ENCODE measurements at places on chromosomes 1 and 21.

- DNase-seq = no peak
Measured at GRCh38 chr1:65323246-65323645, 13.9 kb downstream of the DNAJC6 start.

- peak; percentile 68 for DNase-seq
Measured at GRCh38 chr1:33338440-33339211, 17.7 kb upstream of the A3GALT2 start.

- DNase-seq = no peak
Measured at GRCh38 chr1:6975331-6976043, 190.2 kb downstream of the CAMTA1 start.

DNA sequence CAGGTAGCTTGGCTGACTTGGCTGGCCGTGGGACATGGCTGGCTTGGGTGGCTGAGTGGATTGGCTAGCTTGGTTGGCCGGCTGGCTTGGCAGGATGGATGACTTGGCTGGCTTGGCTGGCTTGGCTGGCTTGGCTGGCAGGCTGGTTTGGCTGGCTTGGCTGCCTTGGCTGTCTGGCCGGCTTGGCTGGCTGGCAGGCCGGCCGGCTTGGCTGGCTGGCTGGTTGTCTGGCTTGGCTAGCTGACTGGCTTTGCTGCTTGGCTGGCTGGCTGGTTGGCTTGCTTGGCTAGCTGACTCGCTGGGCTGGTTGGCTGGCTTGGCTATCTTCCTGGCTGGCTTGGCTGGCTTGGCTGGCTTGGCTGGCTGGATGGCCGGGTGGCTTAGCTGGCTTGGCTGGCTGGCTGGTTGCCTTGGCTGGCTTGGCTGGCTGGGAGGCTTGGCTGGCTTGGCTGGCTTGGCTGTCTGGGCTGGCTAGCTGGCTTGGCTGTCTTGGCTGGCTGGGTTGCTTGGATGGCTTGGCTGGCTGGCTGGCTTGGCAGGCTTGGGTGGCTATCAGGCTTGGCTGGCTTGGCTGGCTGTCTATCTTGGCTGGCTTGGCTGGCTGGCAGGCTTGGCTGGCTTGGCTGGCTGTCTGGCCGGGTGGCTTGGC, 129.7 kb upstream of the FAM72C start:
- no peak for DNase-seq

- no peak for DNase-seq
Measured at GRCh38 chr21:33836408-33836807, 79.2 kb downstream of the ATP5PO start.

GRCh38 chr1:225767634-225768540, 9.7 kb upstream of the SRP9 start:
- no peak for DNase-seq

DNA sequence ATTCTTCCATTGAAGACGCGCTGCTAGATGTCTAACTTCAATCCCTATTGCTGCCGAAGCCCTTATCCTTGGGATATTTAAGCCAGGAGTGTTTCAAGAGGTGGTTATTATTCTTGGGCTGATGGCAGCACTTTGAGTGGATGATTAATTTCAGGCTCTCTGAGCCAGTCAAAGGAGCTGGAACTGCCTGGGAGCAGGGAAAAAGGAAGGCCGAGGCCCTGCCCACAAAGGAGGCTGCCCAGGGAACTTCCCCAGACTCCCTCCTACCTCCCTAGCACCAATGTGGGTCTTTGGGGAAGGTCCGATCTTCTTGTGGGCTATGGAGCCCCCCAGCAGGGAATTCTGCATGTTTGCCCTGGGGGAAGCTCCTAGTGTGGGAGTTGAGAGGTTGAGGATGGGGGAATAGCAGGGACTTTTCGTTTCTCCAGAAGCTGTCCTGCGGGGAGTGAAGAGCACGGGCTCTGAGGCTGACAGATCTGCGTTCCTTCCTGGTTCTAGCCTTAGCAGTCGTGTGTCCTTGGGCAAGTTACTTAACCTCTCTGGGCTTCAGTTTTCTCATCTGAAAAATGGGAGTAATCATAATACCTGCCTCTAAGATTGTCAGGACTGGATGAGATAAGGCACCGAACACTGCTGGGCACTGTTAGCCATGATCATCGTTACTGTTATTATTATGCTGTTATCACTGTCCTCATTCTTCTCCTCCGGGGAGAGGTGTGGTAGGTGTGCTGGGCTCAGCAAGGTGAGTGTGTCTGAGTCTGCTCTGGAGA, 6.3 kb downstream of the KCNQ4 start:
- no peak for DNase-seq

DNA sequence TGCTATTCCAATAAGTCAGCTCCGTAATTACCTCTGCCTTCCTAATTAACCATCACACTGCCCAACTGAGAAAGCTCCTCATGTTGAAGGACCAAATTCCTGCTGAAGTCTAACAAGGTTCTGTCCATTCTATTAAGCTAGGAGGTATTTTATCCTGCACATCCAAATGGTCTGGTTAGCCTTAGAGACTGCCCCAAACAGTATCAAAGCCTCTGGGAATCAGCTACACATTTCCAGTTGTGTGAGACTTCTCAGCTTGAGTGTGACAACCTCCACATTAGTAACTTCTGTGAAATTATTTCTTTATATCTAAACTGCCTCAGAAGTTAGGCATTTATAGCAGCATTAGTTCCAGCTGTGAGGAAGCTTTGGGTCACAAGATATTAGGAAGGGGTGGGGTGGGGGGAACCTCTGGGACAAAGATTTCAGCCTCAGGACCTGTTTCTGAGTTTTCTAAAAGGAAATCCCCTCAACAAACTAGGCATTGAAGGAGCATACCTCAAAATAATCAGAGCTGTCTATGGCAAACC, 150.5 kb upstream of the DUSP10 start:
- DNase-seq = no peak

GRCh38 chr21:14918527-14918926, 146.3 kb downstream of the NRIP1 start:
- no peak for DNase-seq

DNA sequence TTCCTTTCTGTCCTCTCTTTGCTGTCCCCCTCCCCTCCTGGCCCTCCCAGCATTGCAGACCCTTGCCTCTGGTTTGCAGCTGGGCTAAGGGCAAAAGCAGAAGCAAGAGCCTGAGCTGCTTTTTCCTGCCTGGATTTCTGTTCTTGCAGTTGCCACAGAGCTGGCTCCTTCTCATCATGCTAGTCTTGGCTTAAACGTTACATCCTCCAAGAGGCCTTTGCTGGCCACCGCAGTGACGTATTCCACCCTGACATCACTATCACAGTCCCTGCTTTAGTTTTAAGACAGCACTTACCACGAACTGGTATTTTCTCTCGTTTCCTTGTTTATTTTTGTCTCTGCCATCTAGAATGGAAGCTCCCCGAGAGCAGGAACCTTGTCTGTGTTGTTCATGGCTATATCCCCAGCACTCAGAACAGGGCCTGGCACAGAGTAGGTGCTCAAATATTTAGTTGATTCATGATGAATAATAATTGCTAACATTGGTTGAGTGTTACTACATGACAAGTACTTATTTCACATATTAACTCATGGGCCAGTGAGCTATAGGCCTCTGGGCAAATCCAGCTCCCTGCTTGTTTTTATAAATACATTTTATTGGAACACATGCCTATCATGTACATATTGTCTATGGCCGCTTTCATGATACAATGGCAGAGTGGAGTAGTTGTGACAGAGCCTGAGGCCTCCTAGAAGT, 13.2 kb upstream of the CSF1 start:
- no peak for DNase-seq

- no peak for DNase-seq
Measured at GRCh38 chr1:86860020-86860419, 53.9 kb downstream of the SELENOF start.

GRCh38 chr1:43491061-43491460, 37.3 kb upstream of the HYI start:
- no peak for DNase-seq

DNA sequence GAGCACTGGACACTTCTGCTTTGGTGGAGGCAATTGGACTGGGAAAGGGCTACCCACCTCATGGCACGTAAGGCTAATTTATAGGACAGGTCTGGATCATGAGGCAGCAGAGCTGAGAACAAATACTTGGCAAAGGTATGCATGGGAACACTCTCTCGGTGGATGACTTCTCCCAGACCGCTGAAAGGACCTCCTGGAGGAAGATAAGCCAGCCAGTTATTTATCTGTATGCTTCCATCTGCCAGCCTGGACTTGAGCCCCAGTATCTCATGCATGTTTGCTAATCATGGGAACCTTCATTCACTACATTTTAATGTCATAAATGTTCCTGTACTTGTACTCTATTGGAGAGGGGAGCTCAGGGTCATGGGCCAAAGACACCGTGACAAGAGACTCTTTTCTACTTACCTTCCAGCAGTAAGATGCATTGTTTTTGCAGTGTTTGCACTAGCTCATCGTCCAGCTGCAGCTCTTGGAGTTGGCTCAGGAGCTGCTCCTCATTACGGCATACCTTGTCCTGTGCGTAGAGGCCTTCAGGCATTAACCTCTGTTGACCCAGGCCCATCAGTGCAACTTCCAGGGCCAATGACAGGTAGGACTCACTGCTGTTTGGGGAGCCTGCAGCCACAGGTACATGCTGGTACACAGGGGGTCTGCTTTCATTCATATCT, 23.7 kb downstream of the UROD start:
- no peak for DNase-seq

Data from GF-D8 (cell line).